ENCODE measurements at places on chromosomes 16 and 17.

DNA sequence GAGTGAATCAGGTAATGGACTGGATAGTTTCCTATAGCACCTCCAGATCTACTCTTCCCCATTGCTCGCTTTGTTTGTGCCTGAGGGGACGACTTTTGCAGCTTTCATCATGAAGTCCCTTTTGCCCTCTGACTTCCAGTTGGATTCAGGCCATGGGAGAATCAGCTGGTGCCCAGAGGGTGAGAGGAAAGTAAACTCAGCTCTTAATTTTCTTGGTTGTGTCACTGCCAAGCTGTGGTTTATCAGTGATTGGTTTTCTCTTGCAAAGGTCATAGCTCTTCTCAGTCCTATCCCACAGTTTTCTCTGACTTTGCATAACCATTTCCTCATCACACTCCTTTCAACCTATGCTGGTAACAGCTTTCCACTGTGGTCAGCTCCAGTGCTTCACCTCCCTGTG, 200.1 kb downstream of the KCNJ2 start:
- DNase-seq = no peak

DNA sequence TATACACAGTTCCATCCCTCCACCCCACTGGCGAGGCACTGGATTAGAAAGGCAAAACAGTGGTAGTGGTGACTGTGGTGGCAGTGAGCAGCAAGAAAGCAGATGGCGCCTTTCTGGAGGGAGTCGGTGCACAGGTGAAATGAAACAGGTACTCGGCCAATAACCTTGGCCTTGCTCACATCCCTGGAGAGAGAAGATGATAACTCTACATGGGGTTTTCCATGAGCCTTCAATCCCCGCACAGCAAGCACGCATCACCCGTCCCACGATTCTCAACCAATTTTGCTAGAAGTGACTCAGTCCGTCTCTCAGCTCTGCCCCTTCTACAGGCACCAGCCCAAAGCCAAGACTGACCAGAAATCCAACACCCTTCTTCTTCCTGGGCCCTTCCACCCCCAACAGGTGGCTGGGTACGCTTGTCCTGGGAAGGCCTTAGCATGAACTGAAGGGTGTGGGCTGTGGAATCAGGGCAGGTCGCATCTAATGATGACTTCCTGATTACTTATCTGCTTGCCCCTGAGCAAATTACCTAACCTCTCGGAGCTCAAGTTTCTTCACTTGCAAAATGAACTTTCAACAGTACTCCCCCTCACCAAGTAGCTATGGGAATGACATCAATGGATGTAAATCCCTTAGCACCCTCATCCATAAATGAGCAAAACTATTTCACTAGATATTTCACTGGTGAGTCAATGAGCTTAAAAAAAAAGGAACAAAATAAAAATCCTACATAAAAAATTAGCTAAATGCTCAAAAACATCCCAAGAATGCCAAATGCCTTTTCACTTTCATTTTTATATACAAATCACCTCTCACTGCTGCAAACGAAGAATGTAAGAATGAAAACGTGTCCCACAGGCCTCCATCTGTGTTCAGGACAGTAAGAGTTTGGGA, 18.0 kb downstream of the XPO6 start:
- DNase-seq = peak; percentile 57

DNA sequence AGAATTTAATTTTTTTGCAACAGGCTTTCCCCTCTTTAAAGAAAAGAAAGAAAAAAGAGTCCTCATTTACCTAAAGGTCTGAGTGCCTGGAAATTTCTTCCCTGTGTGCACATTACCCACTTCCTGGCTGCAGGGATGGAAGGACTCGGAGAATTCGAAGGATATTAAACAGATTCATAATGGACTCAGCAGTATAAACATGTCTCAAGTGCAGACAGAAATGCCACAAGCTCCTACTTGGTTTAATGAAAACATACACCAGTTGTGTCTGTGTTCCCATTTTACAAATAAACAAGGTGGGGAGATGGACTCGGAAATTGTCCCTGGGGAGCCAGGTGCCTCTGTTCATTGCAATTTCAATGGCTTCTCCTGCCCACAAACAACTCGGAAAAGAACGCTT, 47.2 kb downstream of the MEOX1 start:
- DNase-seq = no peak

DNA sequence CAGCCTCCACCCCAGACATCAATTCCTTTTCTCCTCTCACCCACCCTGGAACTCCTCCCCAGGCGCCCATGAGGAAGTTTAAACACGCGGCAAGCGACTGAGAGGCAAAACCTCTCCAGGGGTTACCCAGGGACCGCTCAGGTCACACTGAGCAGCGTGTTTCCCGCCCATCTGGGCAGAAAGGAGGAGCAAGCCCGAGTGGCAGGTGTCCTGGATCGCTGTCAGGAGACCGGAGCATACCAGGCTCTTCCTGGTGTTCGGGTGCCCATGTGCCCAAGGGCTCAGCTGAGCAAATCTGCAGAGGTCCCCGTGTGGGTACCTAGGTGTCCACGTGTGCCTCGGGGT, 491 bp downstream of the SLC25A19 start:
- DNase-seq = no peak

- no peak for DNase-seq
Observed at GRCh38 chr17:46135879-46136563, 57.2 kb downstream of the KANSL1 start.

DNA sequence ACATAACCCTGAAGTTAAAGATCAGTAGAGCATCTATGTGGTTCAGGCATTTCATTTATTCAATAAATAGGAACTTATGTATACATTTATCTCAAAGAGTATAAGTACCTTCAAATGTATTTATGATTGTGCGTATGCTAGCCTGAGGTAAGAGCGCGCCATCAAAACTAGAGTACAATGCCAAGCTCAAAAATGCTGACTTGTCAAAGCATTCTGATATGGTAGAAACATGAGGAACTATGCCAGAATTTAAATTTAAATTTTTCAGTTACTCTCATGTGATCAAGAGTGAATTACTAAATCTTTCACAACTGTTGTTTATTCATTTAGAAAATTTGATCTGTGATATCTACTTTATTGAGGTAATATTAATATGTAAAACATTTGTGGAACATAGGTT, 225.5 kb upstream of the CDH8 start:
- DNase-seq = no peak

- DNase-seq = no peak
Observed at GRCh38 chr16:11950388-11950787, 8.5 kb upstream of the NPIPB2 start.

- peak; percentile 46 for DNase-seq
Observed at GRCh38 chr16:11396241-11397048, 51.2 kb downstream of the RMI2 start.

DNA sequence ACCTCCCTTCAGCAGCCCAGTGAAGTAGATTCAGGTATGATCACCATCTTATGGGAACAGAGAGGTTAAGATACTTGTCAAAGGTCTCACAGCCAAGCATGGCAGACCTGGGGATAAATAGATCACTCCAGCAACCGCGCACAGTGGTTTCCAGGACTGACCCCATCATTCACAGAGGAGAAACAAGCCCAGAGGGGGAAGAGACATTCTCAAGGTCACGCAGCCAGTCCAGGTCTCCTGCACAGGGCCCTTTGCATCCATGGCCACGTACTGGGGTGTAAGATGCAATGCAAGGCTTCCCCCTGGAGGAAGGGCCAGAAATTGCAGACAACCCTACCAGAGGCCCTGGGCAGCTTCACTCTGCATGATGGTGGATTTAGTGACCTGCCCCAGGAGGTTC, 19.9 kb downstream of the TLE7 start:
- peak; percentile 30 for DNase-seq

GRCh38 chr17:68576811-68577496, 24.2 kb downstream of the FAM20A start:
- DNase-seq = no peak

DNA sequence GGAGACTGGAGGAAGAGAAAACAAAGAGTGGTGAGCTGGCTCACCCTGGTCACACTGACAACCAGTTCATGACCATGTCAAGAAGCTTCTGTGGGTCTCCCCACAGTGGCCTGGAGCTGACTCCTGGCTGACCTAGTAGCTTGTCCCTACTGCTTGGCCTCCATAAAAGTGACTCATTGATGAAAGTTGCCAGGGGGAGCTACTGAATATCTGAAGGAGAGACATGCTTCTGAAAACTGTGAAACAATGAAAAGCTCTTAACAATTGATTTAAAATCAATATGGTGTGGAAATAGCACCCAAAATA, 22.0 kb downstream of the SMPD3 start:
- DNase-seq = no peak

GRCh38 chr16:48383877-48384519, 1.2 kb downstream of the SIAH1 start:
- no peak for DNase-seq

DNA sequence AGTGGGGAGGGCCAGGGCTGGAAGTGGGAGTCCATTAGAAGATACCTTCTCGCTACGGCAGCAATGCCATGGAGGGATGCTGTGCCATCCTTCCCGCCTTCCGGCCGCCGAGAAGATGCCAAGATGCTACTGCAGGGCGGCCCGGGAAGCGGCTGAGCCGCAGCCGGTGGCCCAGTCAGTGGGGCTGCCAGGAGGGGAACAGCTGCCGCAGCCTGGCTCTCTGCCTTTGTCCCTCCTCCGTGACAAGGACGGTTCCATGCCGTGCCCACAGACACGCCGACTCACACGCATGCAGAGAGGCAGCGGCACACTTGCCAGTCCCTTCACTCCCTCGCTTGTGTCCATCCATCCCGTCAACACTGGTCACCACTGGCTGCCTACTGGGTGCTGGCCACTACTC, 20.2 kb upstream of the NCBP3 start:
- no peak for DNase-seq

- peak; percentile 32 for DNase-seq
Observed at GRCh38 chr17:1834380-1835149, 4.8 kb downstream of the RPA1 start.

DNA sequence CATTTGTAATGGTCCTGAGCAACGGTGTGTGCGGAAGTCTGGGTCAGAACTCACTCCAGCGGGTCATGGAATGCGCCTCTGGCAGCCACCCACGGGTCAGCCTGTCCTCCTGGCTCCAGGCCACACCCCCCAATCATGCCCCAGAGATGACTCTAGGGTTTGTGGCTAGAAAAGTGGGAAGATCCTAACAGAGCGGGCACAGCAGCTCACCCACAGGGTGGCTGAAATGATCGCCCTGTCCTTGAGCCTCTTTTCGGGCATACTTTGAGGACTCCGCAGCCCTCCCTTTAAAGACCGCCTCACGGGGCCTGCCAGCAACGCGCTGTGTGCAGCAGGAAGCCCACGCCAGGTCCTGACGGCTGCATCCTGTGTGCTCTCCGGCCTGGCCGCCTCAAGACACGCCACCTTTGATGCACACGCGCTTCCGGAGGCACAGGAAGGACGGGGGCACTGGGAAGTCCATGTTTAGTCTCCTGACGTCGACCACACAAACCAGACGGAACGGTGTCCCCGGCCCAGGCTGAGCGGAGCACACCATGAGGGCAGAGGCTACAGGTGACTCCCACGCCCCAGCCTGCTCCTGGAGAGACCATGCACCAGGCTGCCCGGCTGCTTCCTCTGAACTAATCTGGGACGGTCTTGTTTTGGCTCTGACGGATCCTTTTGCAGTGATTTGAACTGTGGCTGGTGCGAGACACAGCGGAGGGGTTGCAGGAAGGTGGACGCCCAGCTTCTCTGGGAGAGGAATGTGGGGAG, 92.9 kb downstream of the TBC1D16 start:
- DNase-seq = peak; percentile 69

GRCh38 chr16:89422905-89423630, 67.3 kb downstream of the ANKRD11 start:
- DNase-seq = no peak

DNA sequence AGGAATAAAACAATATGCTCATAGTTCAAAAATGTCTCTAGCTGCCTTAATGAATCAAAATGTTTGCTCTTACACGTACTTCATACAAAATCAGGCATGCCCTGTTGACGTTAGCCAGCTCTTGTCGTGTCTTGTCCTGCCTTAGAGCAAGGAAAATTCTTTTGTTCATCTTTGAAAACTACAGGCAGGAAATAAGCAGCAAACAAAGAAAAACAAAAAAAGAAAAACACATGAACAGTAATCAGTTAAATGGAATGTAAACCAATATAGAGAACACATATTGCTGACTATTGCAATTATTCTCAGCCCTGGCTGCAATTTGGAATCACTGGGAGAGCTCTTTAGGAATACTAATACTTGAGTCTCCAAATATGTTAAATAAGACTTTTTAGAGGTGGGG, 1.7 kb downstream of the CAPNS2 start:
- DNase-seq = no peak

- DNase-seq = no peak
Observed at GRCh38 chr17:76796081-76796480, 58.2 kb downstream of the MFSD11 start.

- no peak for DNase-seq
Observed at GRCh38 chr17:18916816-18917500, 35.0 kb upstream of the SLC5A10 start.

- DNase-seq = peak; percentile 39
Observed at GRCh38 chr17:64024781-64025731, 4.6 kb upstream of the ICAM2 start.

GRCh38 chr17:29090750-29091605, 48.0 kb downstream of the PIPOX start:
- DNase-seq = no peak

DNA sequence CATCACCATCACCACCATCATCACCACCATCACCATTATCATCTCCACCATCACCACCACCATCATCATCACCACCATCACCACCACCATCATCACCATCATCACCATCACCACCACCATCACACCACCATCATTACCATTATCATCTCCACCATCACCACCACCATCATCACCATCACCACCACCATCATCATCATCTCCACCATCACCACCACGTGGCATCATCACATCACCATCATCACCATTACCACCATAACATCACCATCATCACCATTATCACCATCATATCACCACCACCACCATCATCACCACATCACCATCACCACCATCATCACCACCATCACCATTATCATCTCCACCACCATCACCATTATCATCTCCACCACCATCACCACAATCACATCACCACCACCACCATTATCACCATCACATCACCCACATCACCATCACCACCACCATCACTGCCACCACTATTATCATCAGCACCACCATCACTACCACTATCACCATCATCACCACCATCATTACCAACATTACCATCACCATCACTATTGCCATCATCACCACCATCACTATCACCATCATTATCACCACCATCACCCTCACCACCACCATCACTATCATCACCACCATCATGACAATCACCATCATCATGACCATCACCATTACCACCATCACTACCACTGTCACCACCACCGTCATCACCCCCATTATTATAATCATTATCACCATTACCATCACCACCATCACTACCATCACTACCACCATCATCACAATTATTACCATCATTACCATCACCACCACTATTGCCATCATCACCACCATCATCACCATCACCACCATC, 99.1 kb downstream of the DNAH17 start:
- no peak for DNase-seq

GRCh38 chr17:27407916-27408864, 48.1 kb upstream of the KSR1 start:
- DNase-seq = no peak

GRCh38 chr16:70157105-70157476, 16.5 kb upstream of the CLEC18C start:
- DNase-seq = no peak

- DNase-seq = no peak
Observed at GRCh38 chr17:82864713-82865248, 25.0 kb upstream of the ZNF750 start.

GRCh38 chr16:19406891-19407491, 10.7 kb upstream of the TMC5 start:
- DNase-seq = no peak

All from CD8-positive, alpha-beta T cell (primary cell).